ENCODE measurements at places on chromosomes 1 and 21.

DNA sequence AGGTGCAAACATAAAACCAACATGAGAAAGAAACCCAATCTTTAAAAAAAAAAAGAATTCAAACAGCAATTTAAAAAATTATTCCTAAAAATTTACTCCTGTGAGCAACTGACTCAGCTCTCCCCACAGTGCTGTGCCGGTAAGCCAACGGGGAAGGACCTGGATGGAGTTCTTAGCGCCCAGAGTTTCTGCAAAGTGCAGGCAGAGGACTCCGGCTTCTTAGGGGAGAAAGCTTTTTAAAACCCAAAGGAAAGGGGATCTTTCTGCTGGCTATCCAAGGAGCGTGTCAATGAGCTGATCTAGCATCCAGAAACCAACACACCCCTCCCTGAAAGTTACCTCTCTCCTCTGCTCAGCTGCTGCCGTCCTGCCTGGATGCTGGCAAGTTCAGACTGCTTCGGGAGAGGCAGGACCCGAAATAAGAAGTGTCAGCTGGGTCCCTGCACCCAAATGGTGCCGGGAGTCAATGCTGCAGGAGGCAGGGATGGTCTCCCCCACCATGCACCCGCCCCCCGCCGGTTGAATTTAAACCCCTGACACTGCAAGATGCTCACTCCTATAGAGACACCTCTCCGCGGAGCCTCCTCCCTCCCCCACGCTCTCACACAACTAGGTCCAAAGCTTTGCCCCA, 32.2 kb upstream of the H6PD start:
- no peak for DNase-seq

DNA sequence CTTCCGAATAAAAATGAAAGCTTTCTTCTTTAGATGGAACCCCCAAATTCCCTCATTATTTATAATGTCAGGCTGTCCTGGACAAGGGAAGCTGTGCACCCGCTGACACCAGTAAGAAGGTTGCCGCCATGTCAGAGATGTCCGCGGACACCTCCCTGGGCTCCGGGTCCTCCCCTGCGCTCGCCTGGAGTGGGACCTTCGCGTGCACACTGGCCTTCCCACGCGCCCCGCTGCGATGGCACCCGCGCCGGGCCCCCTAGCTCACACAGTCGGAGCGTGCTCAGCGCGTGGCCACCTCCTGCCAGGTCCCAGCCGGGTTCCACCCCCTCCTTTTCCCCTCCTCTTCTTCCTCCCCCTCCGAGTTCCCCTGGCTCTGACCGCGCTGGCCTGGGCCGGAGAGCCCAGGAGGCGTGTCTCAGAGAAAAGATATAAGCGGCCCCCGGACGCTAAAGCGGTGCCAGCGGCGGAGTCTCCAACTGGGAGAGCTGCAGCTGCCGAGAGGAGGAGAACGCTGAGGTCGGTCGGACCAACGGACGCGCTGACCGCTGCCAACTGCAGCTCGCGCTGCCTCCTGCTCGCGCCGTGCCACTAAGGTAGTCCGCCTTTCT, at the start of gene G0S2:
Gene G0S2 (plus strand): TSS at position 456 of the 608 bp plus-strand sequence. CDS start 273 bp downstream, outside the sequence.
- DNase-seq, result no peak

GRCh38 chr1:40708750-40709099, 17.2 kb downstream of the NFYC start:
- peak; percentile 94 for DNase-seq

DNA sequence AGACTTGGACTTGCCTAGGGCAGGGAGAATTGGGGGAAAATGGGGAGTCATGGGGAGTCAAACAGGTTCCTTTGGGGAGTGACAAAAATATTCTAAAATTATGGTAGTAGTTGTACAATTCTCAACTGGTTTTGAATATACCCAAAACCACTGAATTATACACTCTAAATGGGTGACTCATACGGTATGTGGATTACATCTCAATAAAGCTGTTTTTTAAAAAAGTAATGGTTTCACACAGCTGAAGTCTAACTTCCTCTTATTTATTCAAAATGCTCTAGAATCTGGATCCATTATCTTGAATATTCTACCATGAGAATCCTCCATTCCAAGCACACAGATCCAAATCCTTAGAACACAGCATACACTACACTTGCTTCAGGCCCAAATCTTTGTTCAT, 11.1 kb downstream of the EIF4G3 start:
- DNase-seq, result peak; percentile 74

DNA sequence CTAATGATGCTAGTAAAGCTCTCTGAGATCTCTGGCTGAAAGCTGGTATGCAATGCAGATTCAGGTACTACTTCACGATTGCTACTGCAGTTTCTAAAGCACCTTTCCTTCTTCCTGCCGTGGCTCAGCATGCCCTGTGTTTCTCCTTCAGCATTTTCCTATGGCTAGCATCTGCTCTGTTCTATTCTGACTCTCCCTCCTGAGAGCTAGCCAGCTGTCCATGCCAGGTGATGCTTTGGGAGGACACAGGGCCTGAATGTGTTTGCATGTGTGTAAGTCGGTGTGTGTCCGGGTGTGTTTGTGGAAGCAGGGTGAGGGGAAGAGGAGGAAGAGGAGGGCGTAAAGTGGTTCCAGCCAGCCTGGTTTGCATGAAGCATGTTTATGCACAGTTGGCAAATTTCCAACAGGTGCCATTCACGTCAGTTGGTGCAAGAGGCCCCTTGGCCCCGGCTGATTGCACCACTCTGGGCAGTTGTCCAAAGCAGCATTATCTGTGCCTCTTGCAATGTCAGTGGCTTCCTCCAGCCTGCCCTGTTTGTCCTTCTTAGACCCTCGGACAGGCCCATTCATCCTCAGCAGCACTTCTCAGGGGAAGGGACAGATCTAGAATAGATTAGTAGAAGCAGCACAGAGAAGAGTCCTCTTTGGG, 433.3 kb downstream of the DISC1 start:
- DNase-seq, result no peak

DNA sequence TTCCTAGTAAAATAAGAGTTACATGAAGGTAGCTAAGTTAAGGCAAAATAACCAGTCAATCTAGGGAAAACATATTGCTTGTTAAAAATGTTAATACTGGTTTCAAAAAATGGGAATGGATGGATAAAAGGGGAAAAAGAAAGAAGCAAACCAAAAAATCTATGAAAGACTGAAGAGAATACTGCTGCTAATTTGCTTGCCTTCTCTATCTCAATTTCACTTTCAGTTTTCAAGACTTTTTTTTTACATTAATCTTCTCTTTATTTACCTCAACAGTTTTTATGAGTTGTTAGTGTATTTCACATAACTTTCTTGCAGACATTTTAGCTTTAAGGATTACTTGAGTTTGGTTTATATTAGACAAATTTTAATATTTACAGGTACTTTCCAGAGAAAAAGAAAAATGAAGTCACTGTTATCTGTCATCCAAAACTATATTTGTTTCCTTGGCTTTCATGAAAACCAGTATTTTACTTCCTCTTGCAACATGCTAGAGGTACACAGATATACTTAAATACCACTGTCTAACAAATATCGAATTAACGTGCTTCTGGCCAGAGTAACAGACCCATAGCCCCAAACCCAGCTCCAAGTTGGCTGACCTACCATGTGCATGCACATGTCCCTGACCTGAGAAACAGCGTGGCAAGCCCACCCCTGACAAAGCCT, 70.7 kb downstream of the COL24A1 start:
- DNase-seq, result no peak

DNA sequence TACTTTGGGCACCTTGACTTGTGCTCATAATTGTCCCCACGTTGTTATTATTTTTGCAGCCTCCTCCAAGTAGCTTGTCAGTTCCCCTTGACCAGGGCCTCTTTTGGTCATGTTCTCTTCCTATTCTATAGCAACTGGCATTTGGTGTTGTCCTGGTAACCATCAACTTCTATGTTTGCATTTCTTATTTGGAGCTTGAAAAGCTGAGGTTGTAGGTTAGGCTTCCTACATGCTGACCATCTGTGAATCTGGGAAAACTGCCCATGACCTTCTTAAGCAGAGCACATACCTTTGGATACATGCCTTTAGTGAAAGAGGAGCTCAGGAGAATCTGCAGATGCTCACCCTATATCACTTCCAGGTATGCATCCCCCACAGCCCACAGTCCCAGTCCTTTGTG, 160.8 kb downstream of the HHAT start:
- no peak for DNase-seq

DNA sequence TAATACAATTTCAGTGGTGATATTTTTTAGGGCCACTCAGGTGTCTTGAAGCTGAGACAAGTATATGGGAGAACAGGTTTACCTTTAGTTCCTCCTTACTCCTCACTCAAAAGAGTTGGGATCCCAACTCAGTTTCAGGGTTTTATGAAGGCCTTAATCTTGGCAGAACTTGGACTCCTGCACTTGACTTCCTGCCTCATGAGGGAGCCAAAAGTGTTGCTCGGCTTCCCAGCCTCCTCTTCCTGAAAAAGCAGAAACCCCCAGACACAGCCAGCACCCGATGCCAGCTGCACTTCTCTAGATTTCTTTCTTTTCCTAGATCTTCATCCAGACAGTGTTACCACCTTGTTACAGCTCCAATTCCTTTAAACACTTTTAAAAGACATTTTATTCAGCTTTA, 70.8 kb upstream of the TMPRSS2 start:
- no peak for DNase-seq

GRCh38 chr1:230971771-230972170, 6.9 kb downstream of the TTC13 start:
- DNase-seq, result no peak

- DNase-seq, result no peak
These were observed 65.3 kb downstream of the GATAD2B start for GRCh38 chr1:153857505-153857904.

GRCh38 chr1:76601465-76601864, 265.8 kb upstream of the ST6GALNAC5 start:
- no peak for DNase-seq

DNA sequence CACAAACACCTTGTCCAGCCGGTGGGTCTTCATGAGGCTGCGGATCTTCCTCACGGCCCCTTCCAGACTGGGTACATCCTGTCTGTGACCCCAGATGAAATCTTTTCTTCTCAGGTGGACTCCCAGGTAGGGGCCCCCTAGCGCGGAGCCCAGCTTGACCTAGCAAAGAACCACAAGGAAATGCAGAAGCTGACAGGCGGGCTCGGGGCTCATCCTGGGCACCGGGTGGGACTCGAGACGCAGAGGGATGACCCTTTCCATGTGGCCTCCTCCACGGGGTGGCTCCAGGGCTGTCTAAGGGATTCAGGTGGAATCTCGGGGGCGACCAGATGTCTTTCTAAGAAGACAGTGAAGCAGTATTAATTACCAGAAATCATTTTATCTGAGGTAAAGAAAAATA, 17.8 kb downstream of the POFUT2 start:
- no peak for DNase-seq

GRCh38 chr1:145786271-145786670, 37.6 kb downstream of the RNF115 start:
- no peak for DNase-seq

DNA sequence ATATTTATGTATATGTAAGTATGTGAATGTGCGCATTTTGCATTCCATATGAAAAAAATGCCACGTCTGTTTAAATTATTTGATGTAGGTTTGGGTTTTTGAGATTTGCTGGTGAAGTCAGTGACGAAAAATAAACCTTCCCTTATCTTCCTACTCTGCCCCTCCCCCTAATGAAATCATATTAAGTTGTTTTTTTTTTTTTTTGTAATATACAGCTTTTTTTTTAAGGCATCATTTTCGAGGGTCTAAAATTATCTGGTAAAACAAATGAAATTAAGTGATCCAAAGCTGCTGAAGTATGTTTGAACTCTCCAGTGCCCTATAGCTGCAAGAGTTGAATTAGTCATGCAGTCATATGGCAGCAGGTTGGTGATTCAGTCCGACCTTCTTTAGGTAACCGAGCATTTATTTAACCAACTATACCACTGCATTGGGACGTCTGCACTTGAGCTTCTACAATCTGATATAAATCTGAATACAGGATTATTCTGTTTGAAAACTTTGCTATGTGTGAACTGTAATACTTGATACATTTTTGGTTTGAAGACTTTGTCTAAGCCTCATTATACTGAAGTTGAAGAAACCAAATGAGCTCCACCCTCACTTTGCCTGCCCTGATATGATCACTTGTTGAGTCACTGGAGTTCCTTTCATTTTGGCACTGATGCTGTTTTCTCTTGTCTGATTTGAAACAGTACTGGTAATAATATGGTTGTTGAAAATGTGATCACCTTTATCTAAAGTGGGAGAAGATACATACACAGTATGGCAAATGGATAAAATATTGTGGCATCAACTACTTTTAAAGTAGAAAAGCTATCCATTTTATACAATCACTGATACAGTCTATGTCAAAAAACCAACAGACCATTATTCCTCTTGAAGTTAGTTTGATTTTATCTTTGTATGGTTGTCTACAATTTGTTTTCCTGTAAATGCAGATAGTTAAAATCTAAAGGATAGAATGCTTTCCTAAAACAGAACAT, 11.7 kb downstream of the PDIK1L start:
- DNase-seq, result no peak

GRCh38 chr1:11045428-11046269, 1.4 kb downstream of the MASP2 start:
- peak; percentile 44 for DNase-seq

- DNase-seq, result no peak
These were observed 110.2 kb upstream of the L1TD1 start for GRCh38 chr1:62084310-62084890.

DNA sequence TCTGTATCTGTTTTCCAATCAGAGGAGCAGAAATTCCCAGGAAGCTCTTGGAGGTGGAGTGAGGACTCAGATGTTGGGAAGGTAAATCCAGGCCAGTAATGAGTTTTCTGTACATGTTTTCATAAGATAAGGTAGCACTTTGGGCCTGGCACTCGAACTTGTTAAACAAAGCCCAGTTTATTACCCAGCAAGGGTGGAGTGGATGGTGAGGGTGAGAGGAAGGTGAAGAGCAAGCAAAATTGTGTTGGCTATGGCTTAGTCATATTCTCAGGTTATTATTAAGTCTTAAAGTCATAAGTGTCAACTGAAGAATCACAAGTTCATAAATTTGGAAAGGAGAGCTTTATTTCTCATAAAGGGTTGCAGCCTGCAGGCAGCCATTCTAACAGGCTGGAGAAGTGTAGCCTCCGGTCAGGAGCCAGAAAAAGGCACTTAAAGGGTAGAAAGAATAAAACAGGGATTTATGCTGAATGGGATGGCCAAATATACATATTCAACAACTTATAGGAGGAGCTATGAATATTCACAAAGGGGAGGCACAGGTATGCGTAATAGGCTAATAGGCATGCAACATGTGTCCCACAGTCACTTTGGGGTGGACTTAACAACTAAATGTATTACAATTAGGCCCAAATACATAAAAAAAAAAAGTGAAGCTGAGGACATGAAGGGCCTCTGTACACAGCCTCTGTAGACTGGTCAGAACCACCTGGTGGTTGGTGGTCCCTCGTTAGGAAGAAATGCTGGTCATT, 523.9 kb downstream of the LMO4 start:
- no peak for DNase-seq

- no peak for DNase-seq
These were observed 37.1 kb downstream of the PRRX1 start for GRCh38 chr1:170700842-170701615.

DNA sequence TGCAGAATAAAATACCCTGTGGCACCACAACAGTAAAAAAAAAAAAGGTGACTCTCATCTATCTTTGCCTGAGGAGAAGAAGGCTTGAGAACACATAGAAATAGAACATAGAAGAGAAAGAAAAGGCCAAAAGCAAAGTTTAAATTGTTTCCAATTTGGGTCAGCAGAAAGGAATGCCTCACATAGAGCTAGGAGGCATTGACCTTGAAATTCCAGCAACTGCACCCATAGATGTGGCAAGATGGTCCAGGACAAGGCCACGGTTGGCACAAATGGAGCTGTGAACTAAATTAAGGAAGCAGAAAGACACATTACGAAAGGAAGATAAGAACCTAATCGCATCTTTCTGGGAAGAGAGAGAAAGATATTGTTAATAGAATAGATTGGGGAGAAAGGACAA, 588.3 kb downstream of the LMO4 start:
- no peak for DNase-seq
